ENCODE measurements at places on chromosomes 2 and 18.

DNA sequence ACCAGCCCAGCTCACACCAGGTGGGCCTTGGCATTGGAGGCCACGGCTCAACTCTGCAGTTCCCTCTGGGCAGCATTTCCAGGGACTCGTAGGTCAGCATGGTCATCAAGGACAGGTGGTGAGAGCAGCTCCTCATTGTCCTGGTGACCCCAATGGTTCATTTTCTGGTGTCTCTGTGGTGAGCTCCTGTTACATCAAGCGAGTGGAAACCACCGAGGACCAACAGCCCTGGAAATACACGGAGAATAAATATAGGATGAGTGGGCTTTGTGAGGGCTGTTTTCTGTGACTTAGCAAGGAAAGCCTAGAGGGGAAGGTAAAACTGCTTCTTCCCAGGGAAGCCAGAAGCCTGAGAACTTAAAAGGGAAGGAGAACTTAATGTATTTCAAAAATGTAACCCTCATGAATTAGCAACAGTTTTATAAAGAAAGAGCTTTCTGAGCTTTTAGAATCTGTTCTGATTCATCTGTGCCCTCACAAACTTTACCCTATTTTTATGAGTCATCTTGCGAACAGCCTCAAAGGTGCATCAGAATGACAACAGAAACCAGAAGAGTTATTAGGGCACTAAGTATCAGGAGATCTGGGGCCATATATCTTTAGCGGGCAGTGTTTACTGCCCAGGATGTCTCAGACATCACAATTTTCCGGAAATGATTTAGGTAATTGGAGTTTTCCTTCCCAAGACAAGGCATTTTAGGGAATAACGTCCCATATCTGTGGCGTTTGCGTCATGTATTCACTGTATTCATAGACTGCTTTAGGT is 18.7 kb downstream of the C2orf92 start:
- DNase-seq = no peak

GRCh38 chr2:37109523-37109922 is 25.2 kb downstream of the GPATCH11 start:
- DNase-seq = no peak

GRCh38 chr2:171794918-171795317 is 99.1 kb downstream of the SLC25A12 start:
- no peak for DNase-seq

- DNase-seq = no peak
These were observed 314.3 kb upstream of the ETAA1 start for GRCh38 chr2:67082813-67083212.

GRCh38 chr2:177599139-177599688 is 206.6 kb downstream of the AGPS start:
- no peak for DNase-seq

- DNase-seq = no peak
These were observed 6.6 kb upstream of the DNAH7 start for GRCh38 chr2:196075196-196075595.

DNA sequence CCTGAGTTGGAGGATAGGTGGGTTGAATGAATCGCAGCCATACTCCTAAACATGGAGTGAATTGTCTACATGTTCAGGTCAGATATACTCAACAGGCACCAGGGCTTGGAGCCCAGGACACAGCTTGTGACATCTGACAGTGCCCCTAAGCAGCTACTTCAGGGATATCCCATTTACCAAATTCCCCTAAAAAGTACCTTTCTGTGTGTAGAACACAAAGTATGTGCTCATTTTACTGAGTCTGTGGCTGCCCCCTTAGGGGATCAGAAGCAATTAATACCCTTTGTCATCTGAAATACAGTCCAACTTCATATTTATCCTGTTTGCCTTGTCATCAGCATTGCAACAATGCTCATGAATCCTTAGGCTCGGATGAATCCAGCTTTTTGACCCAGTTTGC is 20.8 kb downstream of the TNFRSF11A start:
- DNase-seq = no peak

DNA sequence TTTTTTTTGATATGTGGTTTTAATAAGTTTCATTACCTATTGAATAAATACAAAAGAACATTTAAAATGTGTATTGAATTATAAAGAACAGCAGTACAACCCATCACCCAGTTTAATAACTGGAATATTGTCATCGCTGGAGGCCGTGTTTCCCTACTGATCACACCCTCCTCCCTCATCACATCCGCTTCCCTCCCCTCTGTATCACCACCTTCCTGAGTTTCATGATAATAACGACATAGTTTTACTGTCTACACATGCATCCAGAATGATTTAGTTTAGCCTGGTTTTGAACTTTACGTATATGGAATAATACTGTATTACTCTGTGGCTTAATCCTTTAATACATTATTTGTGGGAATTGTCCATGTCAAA is 2.1 kb downstream of the SERPINB8 start:
- no peak for DNase-seq

GRCh38 chr2:104049438-104049837 is 804.5 kb upstream of the POU3F3 start:
- DNase-seq = no peak

GRCh38 chr2:128219891-128220290 is 98.8 kb downstream of the HS6ST1 start:
- DNase-seq = no peak

DNA sequence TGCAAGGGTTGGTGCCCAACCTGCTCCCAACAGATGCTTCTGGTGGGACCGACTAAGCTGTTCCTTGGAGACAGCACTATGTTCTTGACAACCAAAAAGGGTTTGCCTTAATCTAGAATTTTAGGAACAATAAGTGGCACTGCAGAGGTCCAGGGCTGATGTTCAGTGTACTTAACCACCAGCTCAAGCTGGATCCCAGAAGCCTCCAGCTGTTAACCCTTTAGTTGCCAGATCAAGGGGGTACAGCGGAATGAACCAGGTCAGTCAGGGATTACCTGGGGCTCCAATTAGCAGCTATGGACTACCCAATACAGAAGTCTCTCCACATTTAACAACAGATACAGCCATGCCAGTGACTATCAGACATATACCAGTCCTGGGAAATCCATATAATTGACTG is 3.5 kb downstream of the GPR75 start:
- no peak for DNase-seq

DNA sequence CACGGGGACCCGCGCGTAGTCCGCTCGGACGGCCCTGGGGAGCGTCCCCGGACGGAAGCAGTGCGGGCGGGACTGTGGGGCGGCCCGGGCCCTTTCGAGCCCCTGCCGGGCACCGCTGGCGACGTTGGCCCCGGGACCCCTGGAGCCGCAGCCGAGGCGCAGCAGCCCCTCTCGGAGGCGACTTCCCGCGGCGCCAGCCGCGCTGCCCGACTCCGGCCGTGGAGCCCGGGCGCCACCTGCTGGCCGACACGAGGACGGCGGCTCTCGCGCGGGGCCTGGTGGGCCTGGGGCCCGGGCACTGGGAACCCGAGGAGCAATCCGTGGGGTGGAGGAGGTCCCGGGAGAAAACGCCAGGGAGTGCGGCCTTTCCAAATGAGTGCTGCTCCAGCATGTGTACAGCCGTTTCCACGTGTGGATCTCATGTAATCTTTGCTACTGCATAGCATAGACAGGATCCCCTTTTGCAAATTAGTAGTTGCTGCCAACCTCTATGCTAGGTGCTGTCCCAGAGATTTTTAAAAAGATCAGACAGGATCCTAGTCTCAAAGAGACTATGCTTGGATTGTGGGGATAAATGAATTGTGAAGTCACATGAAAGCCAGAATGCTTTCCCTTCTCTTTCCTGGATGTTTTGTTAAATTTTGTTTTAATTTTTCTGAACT is 4.0 kb downstream of the ID2 start:
- no peak for DNase-seq

DNA sequence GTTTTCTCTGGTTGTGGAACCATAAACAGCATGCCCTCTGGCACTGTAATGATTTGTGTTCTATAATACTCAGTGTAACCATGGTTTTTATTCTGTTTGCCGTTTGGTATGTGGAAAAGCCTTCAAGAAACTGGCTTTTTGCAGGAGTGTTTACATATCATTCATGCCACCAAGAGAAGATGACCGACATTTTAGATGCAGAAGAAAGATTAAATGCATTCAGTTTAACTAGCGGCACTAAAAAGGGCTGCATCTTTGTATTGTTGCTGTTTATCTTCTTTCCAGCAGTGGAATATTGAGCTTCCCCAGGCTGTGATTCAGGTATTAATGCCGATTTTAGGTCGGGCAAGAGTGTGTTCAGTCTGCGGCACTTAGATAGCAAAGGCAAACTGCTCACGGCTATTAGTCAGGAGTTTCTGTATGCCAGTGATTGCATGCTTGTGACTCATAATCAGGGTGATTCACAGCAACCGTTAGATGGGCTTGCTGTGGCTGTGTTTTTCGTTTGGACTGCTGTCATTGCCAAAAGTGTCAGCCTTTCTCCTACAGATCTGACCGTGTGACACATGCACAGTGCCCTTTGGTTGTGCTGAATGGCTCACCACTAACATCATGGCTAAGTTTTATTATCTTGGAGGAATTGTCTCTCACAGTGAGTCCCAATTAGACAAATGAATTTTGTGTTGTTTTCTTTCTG is 479.7 kb downstream of the PARD3B start:
- no peak for DNase-seq

DNA sequence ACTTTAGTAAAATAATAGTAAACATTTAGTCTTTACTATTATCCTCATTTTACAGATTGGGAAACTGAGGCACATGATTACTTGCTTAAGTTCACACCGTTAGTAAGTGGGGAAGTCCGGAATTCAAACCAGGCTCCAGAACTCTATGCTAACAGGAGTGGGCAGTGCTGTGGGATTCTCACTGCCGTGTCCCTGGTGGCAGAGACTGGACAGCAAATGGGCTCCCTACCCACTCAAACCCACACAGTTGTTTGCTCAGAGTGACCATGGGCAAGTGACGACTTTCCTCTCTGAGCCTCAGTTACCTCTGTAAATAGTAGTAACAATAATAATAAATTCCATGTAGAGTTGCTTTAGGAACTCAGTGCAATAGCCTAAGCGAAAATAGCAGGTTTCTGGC is 24.0 kb downstream of the MAIP1 start:
- no peak for DNase-seq

DNA sequence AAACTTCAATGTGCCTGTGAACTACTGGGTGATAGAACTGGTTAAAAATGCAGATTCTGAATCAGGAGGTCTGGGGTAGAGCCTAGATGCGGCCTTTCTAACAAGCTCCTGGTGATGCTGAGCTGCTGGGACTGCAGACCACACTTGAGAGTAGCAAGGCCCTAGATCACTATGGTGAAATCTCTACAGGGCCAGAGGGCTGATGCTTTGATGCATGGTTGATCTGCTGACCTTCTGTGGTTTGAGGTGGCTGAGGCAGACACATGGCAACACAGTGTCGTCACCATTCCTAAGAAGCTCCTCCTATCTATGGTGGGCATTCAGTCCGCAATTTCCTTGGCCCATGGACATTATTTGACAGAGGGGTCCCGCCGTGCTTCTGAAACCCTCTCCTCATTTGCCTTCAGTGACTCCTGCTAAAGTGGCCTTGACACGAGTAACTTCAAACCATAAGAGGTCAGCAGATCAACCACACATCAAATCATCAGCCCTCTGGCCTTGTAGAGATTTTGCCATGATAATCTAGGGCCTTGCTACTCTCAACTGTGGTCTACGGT is 19.8 kb downstream of the CCDC68 start:
- DNase-seq = no peak

DNA sequence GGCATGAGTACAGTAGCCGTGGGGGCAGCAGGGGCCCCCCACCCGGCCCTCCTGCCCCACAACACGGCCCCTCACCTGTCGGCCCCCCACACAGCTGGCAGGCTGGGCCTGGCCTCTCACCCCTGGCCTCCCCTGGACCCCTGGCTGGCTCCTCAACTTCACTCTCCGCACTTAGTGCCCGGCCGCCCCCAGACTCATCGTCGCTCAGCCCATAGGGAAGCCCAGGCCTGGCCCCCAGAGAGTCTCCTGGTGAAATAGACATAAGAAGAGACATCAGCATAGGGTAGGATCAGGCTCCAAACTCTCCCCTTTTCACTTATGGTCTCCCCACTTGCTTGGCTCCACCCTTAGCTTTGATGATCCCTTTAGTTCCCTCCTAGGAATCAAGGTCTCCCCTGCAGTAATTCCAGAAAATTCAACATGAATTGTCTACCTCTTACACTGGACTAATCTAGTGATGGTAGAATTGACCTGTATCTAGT is 1.7 kb downstream of the ZNF513 start:
- no peak for DNase-seq

DNA sequence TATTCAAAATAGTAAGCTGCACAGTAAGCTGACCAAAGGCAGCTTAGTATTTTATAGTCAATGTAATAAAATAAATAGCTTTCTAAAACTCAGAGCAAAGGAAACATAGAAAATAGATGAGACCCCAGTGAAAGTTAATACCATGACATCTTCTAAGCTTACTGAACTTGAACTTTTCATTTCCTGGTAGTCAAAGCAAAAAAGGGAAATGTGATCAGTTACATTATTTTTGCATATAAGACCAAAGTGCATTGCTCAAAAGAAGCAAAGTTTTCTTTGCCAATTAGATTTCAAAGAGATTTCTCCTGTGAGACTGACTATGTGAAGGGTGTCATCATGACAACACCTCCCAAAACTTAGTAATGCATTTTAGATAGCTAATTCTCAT is 70.2 kb downstream of the MYO1B start:
- DNase-seq = no peak

DNA sequence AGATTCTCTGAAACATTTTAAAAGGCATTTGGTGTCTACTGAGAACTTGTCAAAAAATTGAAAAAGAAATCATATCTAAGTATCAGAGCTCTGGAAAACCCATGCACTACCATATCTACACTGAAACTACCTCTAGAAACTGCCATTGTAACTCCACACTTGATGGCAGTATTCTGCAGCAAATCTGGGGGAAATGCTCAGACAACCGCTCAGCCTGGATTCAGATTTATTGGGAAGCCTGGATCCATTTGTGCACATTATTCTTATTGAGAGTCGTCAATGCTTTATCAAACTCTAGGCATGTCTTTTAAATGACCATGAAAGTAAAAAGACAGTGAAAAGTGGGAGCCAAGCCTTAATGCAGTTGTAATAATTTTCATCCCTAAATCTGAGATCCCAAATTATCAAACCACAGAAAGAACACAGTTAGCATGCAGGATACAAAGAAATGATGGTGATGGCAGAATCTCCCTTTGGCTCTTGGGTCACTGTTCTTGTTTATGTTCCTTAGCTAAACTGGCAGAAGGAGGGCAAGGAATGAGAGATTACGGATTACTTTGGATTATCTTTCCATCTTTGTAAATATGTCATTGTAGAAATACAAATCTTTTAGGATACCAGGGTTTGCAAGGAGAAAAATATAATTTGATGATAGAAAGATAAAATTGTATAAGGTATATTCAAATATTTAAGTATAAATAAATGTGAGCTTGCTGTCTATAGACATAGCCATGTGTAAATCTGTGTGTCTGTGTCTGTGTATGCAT is 512.1 kb upstream of the SYT4 start:
- no peak for DNase-seq

DNA sequence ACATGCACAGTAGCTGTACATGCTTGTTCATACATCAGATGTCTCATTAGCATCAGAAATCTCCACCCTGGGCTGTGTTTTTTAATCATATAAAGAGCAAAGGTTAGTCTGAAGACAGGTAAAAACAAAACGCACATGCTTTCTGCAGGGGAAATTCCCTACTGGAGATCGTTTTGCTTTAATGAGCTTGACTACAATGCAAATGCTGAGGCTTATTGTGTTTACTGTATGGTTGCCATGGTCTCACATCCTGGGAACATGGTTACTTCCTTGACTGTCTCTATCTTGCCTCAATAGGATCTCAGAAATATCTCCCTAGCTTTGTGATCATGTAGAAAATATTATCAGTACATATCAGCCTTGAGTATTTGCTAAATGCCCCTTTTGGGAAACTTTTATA is 336.5 kb upstream of the TFPI start:
- DNase-seq = no peak
